H9 (cell line): ENCODE measurements at places on chromosomes 5 and 9. TPM values are rescaled to one million over a fixed set of nuclear protein-coding genes. Genes with fewer than 3 reads are reported as not detected.

DNA sequence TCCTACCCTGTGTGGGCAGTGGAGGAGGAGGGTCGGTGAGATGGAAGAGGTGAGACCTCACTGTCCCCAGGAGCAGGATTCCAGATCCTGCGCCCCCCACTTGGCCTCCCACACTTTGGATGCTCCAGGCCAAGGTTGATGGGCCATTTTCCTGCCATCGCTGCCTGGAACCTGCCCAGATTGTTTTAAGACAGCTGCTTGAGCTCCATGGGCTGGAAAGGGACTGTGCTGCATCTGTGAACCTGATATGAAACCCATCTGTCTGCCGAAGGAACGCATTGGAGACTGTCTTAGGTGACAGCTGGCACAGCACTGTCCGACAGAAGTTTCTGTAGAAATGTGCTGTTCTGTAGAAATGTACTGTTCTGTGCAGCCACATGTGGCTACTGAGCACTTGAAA is 72.7 kb upstream of the SLC25A48 start:
- no peak for DNase-seq

DNA sequence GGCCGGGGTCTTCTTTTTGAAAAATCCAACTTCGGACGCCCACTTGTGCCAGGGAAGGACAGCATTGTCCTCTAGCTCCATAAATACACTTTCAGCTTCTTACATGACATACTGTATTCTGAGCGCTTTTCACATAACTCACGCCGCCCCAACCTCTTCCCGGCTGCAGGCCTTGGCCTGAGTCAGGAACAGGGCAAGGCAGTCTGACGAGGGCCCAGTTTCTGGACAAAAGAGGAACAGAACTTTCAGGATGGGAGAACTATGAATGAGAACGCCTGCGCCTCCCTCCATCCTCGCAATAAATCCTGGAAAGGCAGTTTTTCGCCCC is 650 bp downstream of the DCTN4 start:
- DNase-seq, result no peak

GRCh38 chr5:168721966-168722365 is 142.8 kb upstream of the PANK3 start:
- DNase-seq, result no peak

- no peak for DNase-seq
These were observed 458.4 kb upstream of the MPDZ start for GRCh38 chr9:13737885-13738284.

DNA sequence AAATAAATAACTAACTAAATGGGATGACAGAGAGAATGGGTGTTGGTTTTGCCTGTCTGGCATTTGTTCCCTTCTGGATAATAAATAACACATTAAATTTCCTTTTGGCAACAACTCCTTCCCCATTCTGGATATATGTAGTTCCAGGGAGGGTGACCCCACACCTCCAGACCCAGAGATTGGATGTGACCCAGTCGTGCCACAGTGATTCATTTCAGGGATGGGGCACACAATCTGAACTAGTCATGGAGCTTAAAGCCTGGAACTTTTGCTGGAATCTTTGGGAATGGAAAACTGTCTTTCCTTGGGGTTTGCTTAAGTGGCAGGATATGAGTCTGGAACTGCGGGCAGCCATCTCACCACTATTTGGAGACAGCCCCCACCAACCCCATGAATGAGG is 11.3 kb downstream of the KLF9 start:
- DNase-seq, result no peak

- DNase-seq, result no peak
These were observed 166.0 kb downstream of the SPATA31D1 start for GRCh38 chr9:82154573-82154972.

DNA sequence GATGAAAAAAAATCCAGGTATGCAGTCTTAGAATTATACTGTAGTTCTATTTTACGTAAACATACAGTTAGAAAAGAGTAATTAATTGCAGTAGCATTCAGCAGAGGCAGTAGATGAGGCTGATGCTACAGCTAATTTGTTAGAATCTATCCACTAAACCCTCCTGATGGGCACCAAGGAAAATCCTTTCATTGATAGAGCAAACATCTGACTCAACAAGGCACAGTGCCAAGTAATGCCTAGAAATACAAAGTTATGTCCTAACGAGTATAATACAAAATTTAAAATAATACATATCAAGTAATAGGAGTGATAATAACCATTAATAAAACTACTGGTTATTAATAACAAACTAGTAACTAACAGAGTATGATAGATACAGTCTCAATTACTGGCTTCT is 9.0 kb downstream of the MOCS2 start:
- DNase-seq, result no peak

- DNase-seq, result no peak
These were observed 184.9 kb upstream of the OR13F1 start for GRCh38 chr9:104319198-104319597.

DNA sequence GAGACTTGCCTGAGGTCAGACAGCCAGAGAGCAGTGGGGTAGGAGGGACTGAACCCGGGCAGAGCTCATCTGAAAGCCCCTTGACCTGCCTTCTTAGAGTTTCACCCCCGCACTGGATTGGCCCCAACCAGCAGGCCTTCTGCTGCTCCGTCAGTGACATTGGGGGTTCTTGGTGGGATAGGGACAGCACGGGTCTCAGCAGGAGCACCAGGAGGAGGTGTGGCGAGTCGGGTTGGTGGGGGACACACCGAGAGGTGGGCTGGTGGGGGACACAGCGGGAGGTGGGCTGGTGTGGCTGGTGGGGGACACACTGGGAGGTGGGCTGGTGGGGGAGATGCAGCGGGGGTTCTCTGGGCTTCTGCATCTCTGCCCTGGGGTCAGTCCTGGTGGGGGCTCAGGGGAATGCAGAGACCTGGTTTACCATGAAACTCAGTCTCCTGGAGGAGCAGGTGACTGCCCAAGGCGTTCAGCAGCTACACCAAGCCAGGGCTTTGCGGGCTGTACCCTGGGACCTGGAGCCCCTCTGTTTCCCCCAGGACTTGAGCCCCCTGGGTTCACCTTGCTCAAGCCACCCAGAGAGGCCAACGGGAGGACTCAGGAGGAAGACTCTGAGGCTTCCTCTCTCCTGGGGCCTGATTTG is 28.1 kb upstream of the RNU6ATAC start:
- no peak for DNase-seq

GRCh38 chr9:116868201-116868600 is 181.1 kb downstream of the TRIM32 start:
- no peak for DNase-seq

DNA sequence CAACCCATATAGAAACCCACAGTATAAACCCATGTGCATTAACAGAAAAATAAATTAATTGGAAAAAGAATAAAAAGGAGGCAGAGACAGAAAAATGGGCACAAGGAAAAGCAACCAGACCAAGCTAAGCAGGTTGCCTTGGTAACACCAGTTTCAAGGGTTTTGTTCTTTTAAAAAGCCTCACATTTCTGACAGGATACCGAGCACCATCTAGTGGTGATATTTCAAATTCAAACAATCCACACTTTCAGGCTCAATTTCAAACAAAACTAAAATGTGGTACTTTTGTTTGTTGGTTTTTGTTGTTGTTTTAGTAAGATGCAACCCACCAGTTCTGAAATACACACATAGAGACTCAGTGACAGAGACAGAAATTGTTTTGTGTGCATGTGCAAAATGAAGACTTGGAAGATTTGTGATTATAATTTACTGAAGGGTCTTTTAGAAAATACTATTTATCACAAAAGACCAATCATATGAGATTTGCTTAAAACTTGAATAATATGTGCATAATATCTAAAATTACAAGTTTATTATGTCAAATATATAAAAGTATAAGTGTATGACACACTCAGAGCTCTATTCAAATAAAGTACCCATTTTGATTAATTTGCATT is 318.2 kb downstream of the SLCO4C1 start:
- no peak for DNase-seq

- peak; percentile 27 for DNase-seq
These were observed 324.8 kb downstream of the TMEM38B start for GRCh38 chr9:106019039-106019680.

DNA sequence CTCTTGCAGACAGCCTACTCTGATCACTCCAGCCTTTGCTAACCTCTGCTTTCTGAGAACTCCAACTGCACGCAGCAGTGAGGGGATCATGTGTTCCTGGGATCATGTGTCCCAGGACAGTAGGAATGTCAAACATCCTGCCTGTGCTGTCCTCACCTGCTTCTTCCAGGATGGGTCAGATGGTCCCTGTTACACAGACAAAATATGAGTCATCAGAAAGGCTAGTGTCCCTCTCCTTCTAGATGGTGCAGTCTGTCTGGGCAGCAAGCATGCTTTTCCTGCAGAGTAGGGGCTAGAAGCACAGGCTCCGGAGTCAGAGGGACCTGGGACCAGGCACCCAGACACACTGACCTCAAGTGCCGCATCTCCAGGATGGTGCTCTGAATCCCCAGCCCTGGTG is 20.1 kb upstream of the SLC25A48 start:
- DNase-seq, result no peak

DNA sequence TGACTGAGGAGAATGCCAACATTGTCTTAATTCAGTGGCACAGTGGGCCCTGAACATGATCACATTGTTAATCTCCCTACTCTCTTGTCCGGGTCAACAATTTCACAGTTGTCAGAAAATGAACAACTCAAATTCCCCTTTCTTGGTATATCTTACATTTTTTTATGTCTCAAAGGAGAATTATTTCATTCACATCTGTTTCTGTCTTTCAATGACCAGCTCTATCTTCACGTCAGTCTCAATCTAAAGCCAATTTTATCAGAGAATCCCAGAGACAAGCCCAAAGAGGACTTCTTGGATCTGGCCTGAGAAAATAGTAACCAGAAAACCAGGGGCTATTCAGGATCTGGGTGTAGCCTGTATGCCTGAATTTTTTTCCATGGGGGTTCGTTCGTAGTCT is 477.5 kb downstream of the PDE4D start:
- no peak for DNase-seq

- peak; percentile 70 for DNase-seq
These were observed 665.5 kb upstream of the ZNF608 start for GRCh38 chr5:125411744-125412560.

- DNase-seq, result no peak
These were observed 386.4 kb downstream of the RAB3C start for GRCh38 chr5:58969253-58969652.

DNA sequence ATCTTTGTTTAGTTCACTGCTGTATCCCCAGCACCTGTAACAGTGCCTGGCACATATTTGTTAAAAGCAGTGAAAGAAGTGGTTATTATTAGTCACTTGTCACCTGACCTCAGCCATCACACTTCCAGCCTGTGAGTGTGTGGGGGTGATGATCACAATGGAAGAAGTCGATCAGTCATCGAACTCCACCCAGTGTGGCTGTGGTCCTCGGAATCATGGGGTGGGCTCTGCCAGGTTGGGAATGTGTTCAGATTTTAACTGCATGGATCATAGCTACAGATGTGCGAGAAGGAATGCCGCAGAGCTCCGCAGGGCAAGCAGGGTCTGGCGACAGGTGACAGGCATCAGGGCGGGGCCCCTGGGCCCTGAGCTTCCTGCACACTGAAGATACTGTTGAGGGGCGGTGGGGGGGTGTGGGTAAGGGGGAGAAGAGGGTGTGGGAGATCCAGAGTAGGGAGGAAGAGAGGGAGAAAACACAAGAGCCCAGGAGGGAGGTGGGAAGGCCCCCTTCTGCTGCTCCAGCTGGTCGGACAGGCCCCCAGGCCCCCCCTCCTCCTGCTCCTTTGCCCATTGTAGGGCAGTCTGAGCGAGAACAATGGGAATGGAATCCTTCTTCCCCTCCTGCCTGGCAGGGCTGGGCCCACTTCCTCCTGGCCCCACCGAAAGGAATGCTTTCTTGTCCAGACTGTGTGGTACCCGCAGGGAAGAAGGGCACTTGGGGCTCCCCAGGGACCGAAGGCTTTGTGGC is 89.6 kb downstream of the SPRY4 start:
- DNase-seq, result peak; percentile 85

DNA sequence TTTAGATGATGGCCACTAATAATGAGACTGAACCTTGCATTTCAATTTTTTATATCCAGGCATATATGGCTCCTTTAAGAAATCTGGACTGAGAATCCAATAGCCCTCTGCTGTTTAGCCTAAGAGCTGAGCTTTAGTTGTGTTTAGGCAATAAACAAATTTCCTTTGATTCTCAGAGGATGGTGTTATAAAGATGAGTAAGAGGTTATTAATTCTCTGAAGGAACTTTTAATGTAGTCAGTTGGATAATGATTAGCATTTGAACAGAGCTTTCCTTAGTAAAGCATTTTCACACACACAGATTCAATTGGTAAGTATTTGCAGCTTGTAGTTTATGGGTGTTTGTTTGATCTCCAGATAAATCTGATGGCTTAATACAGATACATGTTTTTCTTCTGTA is 149.6 kb downstream of the PRR16 start:
- DNase-seq, result no peak

- no peak for DNase-seq
These were observed 25.4 kb upstream of the WWC1 start for GRCh38 chr5:168266016-168266415.

DNA sequence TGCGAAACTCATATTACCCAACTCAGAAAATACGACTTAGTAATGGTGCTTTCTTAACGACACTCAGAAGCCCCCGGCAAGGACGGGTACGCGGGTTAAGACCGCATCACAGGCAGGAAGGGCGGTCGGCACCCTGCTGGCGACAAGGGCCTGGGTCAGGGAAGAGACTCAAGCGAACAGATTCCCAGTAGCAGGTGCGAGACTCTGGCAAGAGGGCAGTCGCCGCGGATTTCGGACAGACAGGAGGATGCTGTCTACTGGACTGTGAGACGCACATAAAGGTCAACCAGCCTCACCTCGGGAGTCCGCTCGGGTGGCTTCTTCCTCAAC is 398 bp downstream of the RAPGEF6 start:
- peak; percentile 87 for DNase-seq

DNA sequence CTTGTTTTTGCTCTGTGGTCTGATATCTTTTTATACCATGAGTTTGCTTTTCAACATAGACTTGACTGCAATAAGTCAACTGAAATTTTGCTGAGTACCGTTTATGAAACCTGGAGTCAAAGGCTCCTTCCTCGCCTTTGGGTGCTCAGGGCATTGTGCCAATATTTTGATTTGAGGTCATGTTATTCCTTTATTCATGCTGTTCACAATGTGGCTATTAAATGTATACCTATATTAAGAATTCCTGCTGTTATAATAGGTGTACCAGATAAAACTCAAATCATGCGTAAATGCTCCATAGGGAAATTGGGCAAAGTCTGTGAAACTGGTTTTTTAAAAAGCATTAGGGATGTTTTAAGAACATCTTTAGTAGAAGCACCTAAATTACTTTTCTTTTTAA is 334.0 kb upstream of the NUDT12 start:
- no peak for DNase-seq

The FGF1 gene
- 3.2 and 4.6 TPM in 2 replicates for total RNA-seq

The NR2F1-AS1 gene
- total RNA-seq, result 1.7 and 1.9 TPM in 2 replicates

The DMRT2 gene
- not detected in 2 replicates for total RNA-seq

The GPRIN1 gene
- 10.8 and 12.1 TPM in 2 replicates for total RNA-seq

The LHX6 gene
- total RNA-seq, result 1.6 and 1.8 TPM in 2 replicates

The GLDC gene
- total RNA-seq, result 74.4 and 74.6 TPM in 2 replicates

The PLEKHG4B gene
- 41.9 and 44.3 TPM in 2 replicates for total RNA-seq

The PCDHGB1 gene
- total RNA-seq, result 5.0 and 5.2 TPM in 2 replicates

The SLC25A25 gene
- total RNA-seq, result 16.0 and 16.9 TPM in 2 replicates

The INPP5E gene
- 20.4 and 21.0 TPM in 2 replicates for total RNA-seq
